DMS153 (cell line): ENCODE measurements at places on chromosomes 3 and 15.

DNA sequence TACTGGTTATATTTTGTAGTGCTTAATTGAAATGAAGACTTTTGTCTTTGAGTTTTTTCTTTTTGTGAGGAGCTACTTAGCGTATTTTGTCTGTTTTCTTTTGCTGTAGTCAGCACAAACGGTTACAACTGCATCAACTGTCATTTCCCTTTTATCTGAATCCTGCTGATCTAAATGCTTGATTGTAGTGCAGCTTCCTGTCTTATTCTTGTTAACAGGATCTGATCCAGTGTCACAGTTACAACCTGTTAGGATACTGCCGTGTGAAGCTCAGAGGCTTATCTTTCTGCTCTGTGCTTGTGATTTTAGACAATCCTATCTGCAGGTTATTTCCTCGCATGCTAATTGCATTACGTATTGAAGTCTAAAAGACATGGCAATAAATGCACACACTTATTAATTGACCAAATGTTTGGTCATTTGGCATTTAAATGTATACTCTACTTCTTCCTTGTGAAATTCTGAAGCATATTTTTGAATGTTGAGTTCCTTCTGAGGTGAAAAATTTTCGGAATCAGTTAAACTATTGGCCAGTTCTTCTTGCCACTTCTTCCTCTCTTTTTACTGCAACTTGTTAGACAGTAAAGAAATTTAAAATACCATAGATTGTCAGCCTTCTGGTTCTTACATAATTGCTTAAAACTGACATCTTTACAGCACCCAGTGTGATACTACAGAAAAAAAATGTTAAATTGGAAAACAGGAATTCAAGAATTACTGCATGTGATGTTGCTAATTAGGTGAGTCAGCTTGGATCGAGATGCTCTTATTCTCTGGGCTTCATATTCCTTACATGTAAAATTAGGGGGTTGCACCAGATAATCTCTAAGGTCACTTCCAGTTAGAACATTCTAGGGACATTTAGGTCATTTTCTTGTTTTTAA, 168.2 kb downstream of the MBNL1 start:
- DNase-seq, result no peak

- DNase-seq, result no peak
These were observed 9.6 kb upstream of the SLCO2A1 start for GRCh38 chr3:134039161-134039862.

- no peak for DNase-seq
These were observed 519 bp downstream of the LYSMD2 start for GRCh38 chr15:51736751-51737521.

DNA sequence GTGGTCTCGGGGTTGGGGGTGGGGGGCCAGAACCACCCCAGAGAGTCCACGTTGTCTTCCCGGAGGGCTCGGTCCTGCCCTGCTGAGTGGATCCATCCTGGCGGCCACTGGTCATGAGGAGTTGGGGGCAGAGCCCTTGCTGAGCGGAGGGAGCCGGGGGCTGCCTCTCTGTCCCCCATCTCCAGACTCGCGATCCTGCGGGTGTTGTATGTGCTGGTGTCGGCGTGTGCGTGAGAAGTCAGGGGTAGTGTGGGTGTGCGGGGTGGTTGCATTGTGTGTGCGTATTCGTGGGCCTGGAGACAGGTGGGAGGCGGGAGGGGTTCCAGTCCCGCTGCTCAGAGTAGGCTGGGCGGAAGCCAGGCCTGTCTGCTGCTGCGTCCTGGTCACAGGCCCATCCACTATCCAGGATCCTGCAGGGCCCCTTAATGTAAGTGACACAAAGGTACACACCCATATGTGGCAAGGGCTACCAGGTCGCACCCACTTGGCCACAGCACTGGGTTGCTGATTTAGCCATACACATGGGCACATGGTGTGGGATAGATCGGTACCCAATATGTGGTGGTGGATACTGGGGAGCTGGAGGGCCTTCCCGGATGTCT, 30.7 kb downstream of the NBEAL2 start:
- no peak for DNase-seq

GRCh38 chr15:50857763-50858162, 50.7 kb upstream of the AP4E1 start:
- DNase-seq, result no peak

- no peak for DNase-seq
These were observed 1.6 kb upstream of the GOLM2 start for GRCh38 chr15:44286814-44287452.

DNA sequence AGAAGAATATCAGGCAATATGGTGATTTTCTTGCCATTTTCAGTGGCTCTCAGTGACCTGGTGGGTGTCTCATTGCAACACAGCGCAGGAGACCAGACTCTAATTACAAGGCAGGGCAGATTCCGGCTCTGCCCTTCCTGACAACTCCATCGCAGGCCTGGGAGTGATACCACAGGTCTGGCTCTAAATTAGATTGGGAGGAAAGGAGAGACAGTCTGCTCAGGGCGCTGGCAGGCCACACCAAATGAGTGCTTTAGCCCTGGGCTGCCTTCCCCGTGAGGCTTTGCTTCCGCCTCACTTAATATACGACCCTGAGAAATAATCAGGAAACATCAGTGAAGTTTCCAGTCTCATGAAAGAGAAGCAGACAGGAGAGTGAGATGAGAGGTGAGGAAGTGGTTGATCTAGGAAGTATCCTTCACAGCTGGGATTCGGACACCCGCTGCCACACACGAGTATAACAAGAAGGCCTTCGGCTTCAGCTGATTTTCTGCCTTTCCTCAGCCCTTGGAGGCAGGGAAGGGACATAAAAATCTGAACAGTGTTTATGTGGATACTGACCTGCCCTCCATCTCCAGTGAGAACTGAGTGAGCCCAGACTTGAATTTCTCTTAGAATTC, 73.7 kb upstream of the PROK2 start:
- no peak for DNase-seq
